Spleen (tissue), 13 donors: ENCODE measurements at places on chromosomes 1 and 21. TPM values are rescaled to one million over a fixed set of nuclear protein-coding genes. Genes with fewer than 3 reads are reported as not detected.

The CLIC4 gene
- 95.2 TPM for total RNA-seq

The AIRE gene
- not detected for total RNA-seq

- H3K27me3 ChIP-seq, result no peaks in the 10 kb centered on the region
- H3K4me1 ChIP-seq, result no peaks in the 10 kb centered on the region
- DNase-seq, result no peak
- H3K4me3 ChIP-seq, result no peak overlapping the region
- no peaks in the 10 kb centered on the region for H3K36me3 ChIP-seq
Measured at GRCh38 chr1:66777831-66778230, 23.2 kb downstream of the INSL5 start.

GRCh38 chr1:205610036-205610435 is 21.8 kb downstream of the ELK4 start:
- peaks cover 63% of the 10 kb centered on the region for H3K4me1 ChIP-seq
- H3K27me3 ChIP-seq, result no peaks in the 10 kb centered on the region
- no peak for DNase-seq
- no peak overlapping the region for H3K4me3 ChIP-seq
- H3K27ac ChIP-seq, result no peak overlapping the region

DNA sequence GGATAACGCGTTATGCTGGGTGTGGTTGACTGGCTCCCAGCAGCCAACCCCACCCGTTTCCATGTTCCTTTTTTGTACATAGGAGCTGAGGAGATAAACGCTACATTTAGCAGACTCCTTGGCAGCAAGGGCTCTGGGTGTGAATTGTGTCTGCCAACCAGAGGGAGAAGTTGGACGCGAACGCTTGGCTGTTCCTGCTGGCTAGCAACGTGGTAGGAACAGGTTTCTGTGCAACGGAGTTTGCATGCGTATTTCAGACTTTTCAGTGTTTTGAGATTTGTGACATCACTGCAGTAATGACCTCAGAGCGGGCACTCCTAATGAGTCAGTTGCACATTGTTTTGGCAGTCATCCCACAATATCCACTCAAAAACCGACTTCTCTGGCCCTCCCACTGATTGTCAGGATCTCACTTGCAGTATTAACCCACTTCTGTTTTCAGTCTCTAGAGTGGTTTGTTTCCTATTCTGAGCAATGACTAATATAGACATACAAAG is 98.7 kb upstream of the RGS1 start:
- H3K4me1 ChIP-seq, result no peaks in the 10 kb centered on the region
- no peak for DNase-seq
- H3K27ac ChIP-seq, result no peak overlapping the region
- no peaks in the 10 kb centered on the region for H3K27me3 ChIP-seq
- H3K36me3 ChIP-seq, result no peaks in the 10 kb centered on the region

- no peaks in the 10 kb centered on the region for H3K27me3 ChIP-seq
- no peak for DNase-seq
- peak overlapping the region; percentile 91 for H3K27ac ChIP-seq
- H3K4me3 ChIP-seq, result no peak overlapping the region
Measured at GRCh38 chr1:89201106-89201794, 2.5 kb upstream of the GBP4 start.

DNA sequence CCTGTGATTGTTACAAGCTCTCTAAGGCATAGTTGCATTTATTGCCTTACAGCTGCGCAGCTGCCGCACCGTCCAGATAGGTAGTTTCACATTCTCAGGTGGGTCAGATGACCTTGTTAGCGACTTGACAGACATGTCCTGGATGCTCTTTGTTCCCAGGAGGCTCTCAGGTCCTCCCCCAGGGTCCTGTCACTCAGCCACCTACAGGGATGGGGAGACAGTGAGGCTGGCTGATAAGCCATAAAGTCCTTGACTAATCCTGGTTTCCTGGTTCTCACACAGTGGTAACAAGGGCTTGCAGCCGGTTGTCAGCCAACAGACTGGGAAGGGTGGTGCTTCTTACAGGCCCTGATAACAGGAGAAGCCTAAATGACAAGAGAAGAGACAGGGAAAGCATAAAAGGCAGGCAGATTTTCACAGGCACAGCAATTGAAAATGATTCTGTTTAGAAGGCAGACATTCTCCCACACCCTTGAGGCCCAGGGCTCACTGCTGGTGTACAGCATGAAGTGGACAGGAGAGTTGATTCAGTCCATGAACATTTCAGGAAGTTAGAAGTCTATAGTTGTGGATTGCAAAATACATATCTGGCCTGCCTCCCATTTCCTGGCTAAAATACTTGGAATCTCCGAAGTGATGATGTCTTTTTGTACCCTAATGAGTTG is 2.9 kb downstream of the ARF1 start:
- peaks cover 77% of the 10 kb centered on the region for H3K4me1 ChIP-seq

DNA sequence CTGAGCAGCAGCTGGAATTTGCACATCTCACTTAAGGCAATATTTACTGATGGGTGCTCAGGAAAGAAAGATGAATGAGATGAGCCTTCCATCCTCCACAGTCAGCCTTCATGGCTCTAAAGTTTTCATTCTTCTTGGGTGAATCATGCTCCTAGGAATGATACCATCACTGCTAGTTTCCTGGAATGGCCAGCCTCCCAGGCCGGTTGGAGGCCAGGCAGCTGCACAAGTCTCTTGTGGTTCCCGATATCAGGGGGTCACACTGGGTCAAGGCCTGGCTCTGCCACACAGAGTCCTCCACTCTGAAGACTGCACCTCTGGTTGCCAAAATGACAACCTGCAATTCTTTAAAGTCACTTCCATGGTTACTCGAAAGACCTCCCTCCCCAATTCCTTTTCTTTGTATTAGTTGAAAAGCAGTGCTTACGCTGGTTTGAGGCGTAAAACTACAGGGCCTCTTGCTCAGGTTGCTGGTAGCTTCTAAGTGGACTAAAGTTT is 46.2 kb upstream of the PALMD start:
- DNase-seq, result no peak
- H3K27me3 ChIP-seq, result no peaks in the 10 kb centered on the region
- H3K36me3 ChIP-seq, result no peaks in the 10 kb centered on the region
- H3K27ac ChIP-seq, result no peak overlapping the region
- H3K4me1 ChIP-seq, result no peaks in the 10 kb centered on the region
- no peak overlapping the region for H3K4me3 ChIP-seq

DNA sequence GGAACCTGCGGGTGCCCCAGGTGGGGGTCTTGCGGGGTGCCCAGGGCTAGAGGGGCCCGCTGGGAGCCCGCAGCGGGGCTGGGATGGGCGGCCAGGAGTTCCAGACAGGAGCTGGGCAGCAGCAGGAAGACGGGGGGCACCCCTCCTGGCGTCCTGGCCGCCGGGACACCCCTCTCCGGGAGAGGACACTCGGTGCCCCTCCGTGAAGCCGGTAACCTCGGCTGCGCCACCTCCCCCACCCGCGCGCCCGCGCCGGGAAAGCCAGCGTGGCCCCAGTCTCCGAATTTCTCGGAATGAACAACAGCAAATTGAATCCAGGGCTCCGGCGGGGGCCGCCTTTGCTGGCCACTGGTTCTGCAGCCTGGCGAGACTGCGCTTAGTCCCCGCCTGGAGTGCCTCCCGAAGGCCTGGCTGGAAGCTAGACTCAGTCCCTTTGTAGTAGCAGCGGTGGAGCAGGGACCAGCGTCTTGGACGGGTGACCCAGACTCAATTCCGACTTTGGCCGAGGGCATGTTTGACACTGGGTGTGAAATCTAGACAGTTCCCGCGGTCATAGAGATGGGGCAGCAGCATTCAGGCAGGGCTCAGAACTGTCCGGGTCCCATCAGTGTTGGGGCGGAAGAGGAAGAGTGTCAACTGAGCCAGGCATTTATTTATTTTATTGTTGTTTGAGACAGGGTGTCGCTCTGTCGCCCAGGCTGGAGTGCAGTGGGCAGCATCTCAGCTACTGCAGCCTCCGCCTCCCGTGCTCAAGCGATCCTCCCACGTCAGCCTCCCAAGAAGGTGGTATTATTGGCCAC is 773 bp downstream of the IFNGR2 start:
- peak overlapping the region; percentile 97 for H3K27ac ChIP-seq
- H3K4me1 ChIP-seq, result peaks cover 83% of the 10 kb centered on the region
- H3K27me3 ChIP-seq, result peaks cover 14% of the 10 kb centered on the region
- peak overlapping the region; percentile 82 for H3K4me3 ChIP-seq
- peak; percentile 90 for DNase-seq
- no peaks in the 10 kb centered on the region for H3K36me3 ChIP-seq

DNA sequence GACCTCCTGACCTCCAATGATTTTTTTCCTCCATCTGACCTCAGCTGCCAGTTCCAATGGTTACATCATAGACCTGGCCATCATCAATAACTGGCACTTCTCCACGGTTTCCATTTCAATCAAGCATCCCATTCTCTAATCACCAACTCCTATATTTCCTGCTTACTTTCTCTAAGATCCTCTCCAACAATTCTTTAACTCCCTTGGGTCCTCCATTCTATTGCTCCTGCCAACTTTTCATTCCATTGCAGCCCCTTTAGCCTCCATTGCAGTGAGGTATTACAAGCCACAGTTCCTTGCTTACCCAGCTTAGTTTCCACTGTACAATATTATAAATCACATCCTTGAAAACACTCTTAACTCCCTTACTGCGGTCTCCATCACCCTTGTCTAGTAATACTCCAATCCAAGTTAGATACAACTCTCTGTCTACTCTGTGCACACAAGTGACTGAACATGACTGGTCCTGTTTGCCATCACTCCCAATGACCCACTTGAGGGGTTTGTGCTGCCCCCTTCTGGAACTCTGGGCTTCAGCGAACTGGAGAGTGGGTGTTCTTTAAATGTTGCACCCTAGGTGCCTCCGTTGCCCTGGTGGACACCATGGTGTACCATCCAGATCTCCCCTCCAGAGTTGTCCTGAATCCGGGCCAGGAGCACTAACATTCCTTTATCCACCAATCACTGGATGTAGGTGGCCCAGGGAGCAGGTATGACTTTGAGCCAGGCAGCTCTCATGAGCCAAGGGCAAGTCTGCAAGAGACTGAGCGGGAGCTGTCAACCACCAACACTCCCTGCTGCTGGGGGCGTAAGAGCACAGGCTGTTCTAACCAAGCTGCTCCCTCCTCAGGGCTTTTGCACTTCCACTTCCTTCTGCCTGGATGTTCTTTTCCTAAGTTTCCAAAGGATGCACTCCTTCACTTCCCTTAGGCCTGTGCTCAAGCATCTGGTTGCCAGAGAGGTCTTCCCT is 3.7 kb upstream of the FNDC7 start:
- H3K27ac ChIP-seq, result no peak overlapping the region
- H3K4me3 ChIP-seq, result no peak overlapping the region
- no peaks in the 10 kb centered on the region for H3K27me3 ChIP-seq

DNA sequence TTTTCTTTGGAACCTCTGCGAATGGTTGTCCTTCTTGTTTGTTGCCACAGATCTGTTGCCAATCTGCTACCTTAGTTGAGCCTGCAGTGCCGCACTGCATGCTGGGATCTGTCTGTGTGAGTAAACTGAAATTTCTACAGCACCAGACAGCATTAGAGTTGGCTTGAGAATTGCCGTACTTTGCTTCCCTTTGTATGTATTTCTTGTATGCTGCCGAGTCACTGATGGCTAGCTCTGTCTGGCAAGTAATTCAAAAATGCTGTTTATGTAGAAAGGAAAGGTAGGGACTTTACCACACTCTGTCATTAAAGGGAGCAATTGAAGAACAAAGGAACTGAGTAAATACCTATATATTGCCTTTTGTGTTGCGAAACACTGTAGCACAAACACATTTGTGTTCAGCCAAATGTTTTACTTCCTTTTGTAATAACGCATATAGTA is 857.4 kb downstream of the USP25 start:
- DNase-seq, result no peak
- no peaks in the 10 kb centered on the region for H3K27me3 ChIP-seq
- no peak overlapping the region for H3K4me3 ChIP-seq
- no peaks in the 10 kb centered on the region for H3K36me3 ChIP-seq
- no peak overlapping the region for H3K27ac ChIP-seq

GRCh38 chr21:34204481-34205439 is 131.4 kb downstream of the MRPS6 start:
- H3K27me3 ChIP-seq, result peaks cover 6% of the 10 kb centered on the region
- peaks cover 46% of the 10 kb centered on the region for H3K4me1 ChIP-seq
- DNase-seq, result no peak
- no peaks in the 10 kb centered on the region for H3K36me3 ChIP-seq

- H3K36me3 ChIP-seq, result no peaks in the 10 kb centered on the region
- no peak overlapping the region for H3K4me3 ChIP-seq
- no peak overlapping the region for H3K27ac ChIP-seq
- H3K4me1 ChIP-seq, result peaks cover 64% of the 10 kb centered on the region
Measured at GRCh38 chr1:63325279-63325985, 3.1 kb downstream of the FOXD3 start.

DNA sequence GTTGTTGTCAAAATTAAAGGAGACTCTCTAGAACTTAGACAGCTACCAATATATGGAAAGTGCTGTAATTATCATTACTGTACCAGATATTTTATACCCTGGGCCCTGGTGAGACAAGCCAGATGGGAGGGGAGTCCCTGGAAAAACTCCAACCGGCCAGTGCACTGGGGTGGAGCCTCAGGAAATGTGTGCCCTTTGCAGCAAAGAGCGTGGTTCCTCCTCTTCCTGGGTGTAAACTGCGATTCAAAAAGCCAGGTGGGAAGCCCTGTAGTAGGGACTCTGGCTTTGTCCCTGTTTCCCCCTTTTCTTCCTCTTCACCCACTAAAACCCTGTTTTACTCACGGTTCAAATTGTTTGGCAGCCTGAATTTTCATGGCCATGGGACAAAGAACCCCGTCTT is 812.3 kb downstream of the PLA2G4A start:
- H3K36me3 ChIP-seq, result no peaks in the 10 kb centered on the region
- H3K27me3 ChIP-seq, result no peaks in the 10 kb centered on the region
- no peak for DNase-seq
- H3K4me1 ChIP-seq, result no peaks in the 10 kb centered on the region
- no peak overlapping the region for H3K4me3 ChIP-seq

DNA sequence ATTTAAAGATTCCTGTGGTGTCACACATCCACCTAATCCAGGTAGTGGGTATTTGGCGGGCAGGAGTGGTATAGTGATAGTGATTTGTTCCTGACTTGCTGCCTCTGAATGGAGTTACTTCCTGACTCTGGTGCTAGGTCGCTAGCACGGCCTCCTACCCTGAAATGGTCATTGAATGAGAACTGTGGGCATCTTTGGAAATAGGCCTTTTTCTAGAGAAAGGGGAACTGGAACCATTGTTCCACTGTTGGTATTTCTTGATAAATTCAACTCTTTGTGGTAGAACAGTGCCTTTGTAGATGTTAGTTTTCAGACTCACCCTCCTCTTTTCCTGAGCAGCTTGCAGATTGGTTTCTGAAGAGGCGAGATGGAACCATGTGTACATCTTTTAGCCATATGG is 1.5 kb downstream of the QSOX1 start:
- H3K4me3 ChIP-seq, result no peak overlapping the region
- H3K4me1 ChIP-seq, result peaks cover 22% of the 10 kb centered on the region
- DNase-seq, result no peak
